Foreskin keratinocyte (primary cell): ENCODE measurements at places on chromosomes 1 and 21. TPM values are rescaled to one million over a fixed set of nuclear protein-coding genes. Genes with fewer than 3 reads are reported as not detected.

The CFHR5 gene
- not detected in 2 replicates for total RNA-seq

The DNASE2B gene
- total RNA-seq = not detected in 2 replicates

The SLAMF6 gene
- total RNA-seq = not detected in 2 replicates

The CA6 gene
- not detected in 2 replicates for total RNA-seq

The PTPN7 gene
- total RNA-seq = not detected in 2 replicates

The SPRR2E gene
- 3.5 and 5.9 TPM in 2 replicates for total RNA-seq

The NBPF4 gene
- not detected in 2 replicates for total RNA-seq

The FPGT gene
- 12.9 and 16.0 TPM in 2 replicates for total RNA-seq

The CFAP298 gene
- total RNA-seq = 51.6 and 53.2 TPM in 2 replicates

The FCRL6 gene
- not detected in 2 replicates for total RNA-seq

The OR2L13 gene
- total RNA-seq = not detected in 2 replicates

The CFHR2 gene
- not detected in 2 replicates for total RNA-seq

The DPT gene
- total RNA-seq = not detected in 2 replicates

The FASLG gene
- total RNA-seq = not detected in 2 replicates

The SLX9 gene
- 39.7 and 54.7 TPM in 2 replicates for total RNA-seq

The CCDC27 gene
- total RNA-seq = not detected in 2 replicates

The TEX38 gene
- total RNA-seq = not detected in 2 replicates

The ACP6 gene
- total RNA-seq = 8.7 and 9.5 TPM in 2 replicates

The HMGN1 gene
- 358 and 397 TPM in 2 replicates for total RNA-seq

The RXFP4 gene
- total RNA-seq = not detected in 2 replicates

The HES3 gene
- total RNA-seq = not detected in 2 replicates

The PTGS2 gene
- 25.1 and 40.7 TPM in 2 replicates for total RNA-seq

The PTPRU gene
- 16.1 and 17.5 TPM in 2 replicates for total RNA-seq

The ANGPTL7 gene
- total RNA-seq = not detected in 2 replicates

The OLIG1 gene
- total RNA-seq = not detected in 2 replicates
